Activated CD8-positive, alpha-beta memory T cell treated with anti-CD3 and anti-CD28 coated beads, Interleukin-2, amount 10 ng/mL, durations not matched to agents 7 days and 5 days (primary cell): ENCODE measurements at places on chromosomes 5 and 9. TPM values are rescaled to one million over a fixed set of nuclear protein-coding genes. Genes with fewer than 3 reads are reported as not detected.

GRCh38 chr9:10000669-10001068 is 612.1 kb downstream of the PTPRD start:
- no peaks in the 10 kb centered on the region for H3K27me3 ChIP-seq
- no peak for DNase-seq
- no peak overlapping the region for H3K27ac ChIP-seq
- no peak overlapping the region for H3K4me3 ChIP-seq
- no peaks in the 10 kb centered on the region for H3K36me3 ChIP-seq

DNA sequence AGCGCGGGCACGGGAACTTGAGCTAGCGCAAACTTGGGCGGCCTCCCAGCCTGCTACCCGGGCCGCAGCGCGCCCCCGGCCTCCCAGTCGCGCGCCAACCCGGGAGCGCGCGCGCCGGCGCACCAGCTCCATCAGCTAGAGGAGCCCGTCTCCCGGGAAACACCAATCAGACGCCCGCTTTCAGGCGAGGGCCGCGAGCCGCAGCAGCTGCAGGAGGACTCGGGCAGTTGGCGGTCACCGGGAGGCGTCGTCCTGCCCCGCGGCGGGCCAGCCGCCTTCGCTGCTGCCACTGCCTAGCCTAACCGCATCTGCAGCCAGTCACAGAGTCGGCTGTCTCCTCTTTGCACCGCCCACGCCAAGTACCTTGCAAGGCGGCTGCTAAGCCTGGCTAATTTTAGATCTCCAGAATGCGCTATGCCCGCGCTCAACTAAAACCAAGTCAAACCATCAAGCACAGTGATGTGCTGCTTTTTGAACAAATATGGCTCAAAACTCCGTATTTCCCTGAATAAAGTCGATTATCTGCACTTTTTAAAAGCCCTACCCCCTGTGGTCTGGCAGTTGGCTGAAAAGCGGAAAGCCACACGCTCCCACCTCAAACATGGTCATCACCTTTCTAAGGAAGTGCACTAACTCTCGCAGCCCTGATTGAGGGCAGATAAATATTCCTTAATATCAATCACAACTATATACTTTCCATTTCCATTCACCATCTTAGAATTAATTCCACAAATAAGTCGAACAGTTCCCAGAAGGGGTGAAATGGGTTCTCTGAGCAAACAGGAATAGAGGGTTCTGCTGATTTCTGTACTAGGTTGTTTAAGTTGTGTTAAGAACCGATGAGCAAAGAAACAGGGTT is 221.8 kb downstream of the MEF2C start:
- peaks cover 16% of the 10 kb centered on the region for H3K4me1 ChIP-seq
- DNase-seq = peak; percentile 60
- peak overlapping the region; percentile 62 for H3K4me3 ChIP-seq
- H3K27ac ChIP-seq = peak overlapping the region; percentile 64
- peaks cover 77% of the 10 kb centered on the region for H3K27me3 ChIP-seq

DNA sequence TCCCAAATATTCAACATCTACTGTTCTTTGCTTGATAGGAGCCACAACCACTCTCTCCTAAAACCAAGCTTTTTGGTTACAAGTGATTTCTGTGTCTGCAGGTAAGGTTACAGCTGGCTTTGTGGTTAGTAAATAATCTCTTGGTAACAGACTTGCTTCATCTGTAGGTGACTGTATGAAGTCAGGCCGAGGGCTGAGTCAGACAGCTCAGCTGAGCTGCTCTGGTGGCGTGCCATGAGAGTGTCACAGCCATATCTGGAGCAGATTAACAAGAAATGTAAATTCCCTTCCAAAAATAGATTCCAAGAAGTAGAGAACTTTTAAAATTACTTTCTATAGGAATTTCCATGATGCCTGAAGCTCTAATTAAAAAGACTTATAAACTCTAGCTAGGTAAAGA is 23.7 kb upstream of the TAS2R1 start:
- DNase-seq = no peak
- H3K4me3 ChIP-seq = no peak overlapping the region
- H3K36me3 ChIP-seq = no peaks in the 10 kb centered on the region
- no peaks in the 10 kb centered on the region for H3K4me1 ChIP-seq

FRRS1L gene
- not detected for total RNA-seq

BTNL3 gene
- total RNA-seq = not detected
